ENCODE measurements at places on chromosomes 2 and 18. TPM values are rescaled to one million over a fixed set of nuclear protein-coding genes. Genes with fewer than 3 reads are reported as not detected.

The HDLBP gene
- polyA plus RNA-seq: 71.7 TPM

The GCKR gene
- polyA plus RNA-seq: not detected

The POTEC gene
- not detected for polyA plus RNA-seq

The DNAH7 gene
- not detected for polyA plus RNA-seq

The IRS1 gene
- polyA plus RNA-seq: not detected

The INSIG2 gene
- polyA plus RNA-seq: 19.1 TPM

The SULT1C4 gene
- not detected for polyA plus RNA-seq
